Fibroblast of villous mesenchyme (primary cell): ENCODE measurements at places on chromosomes 12 and 14.
A peak's percentile ranks its signal among the peaks of the same experiment; 100 is the strongest.

GRCh38 chr12:128442096-128442495 lies 175.1 kb downstream of the TMEM132C start:
- DNase-seq, result no peak

DNA sequence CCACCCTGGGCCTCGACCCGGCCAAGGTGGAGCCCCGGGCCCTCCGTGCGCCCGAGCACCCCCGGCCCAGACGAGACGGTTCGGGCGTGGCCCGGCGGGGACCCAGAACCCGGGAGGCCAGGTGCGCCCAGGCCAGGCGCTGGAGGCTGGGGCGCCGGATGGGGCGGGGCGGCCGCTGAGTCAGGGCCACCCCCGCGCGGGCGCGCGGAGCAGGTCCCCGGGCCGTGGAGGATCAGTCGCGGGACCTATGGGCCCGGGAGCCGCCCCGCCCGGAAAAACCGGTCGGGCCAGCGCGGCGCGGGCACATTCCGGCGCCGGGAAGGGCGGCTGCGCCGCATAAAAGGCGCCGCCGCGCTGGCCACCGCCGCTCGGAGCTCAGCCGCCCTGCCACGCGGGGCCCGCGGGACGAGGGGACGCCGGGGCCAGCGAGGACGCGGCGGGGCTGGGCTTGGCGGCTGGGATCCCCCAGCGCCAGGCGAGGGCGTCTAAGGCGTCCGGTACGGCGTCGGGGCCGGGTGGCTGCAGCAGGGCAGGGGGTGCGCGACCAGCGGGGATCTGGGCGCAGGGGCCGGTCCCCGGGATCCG lies 21.5 kb upstream of the KIF26A start:
- DNase-seq, result no peak

GRCh38 chr14:75428230-75429104 lies 645 bp downstream of the JDP2 start:
- DNase-seq, result no peak

DNA sequence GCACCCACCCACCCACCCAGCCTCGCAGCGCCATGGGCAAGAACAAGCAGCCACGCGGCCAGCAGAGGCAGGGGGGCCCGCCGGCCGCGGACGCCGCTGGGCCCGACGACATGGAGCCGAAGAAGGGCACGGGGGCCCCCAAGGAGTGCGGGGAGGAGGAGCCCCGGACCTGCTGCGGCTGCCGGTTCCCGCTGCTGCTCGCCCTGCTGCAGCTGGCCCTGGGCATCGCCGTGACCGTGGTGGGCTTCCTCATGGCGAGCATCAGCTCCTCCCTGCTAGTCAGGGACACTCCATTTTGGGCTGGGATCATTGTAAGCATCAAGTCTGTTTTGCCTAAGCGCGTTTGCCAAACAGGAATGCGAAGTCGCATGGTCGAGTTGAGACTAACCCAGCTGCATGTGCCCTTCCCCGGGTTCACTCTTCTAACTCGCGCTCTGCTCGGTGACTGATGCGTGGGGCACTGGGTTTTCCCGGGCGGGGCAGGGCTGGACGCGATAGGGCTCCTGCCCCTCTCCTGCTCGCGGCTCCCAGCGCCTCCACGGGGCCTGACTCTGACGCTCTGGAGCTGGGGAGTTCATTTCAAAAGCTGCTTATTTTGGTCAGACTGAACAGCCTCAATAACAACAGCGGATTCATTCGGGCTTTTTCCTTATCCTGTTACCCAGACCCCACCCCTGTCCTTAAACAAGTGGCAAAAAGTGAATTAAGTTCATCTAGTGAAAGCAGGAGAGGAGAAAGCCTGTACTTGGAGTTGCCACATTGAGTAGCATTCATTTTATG lies 458 bp downstream of the SSPN start:
- DNase-seq, result peak; percentile 37

- DNase-seq, result no peak
Observed at GRCh38 chr14:104776961-104777807, 18.4 kb downstream of the AKT1 start.

DNA sequence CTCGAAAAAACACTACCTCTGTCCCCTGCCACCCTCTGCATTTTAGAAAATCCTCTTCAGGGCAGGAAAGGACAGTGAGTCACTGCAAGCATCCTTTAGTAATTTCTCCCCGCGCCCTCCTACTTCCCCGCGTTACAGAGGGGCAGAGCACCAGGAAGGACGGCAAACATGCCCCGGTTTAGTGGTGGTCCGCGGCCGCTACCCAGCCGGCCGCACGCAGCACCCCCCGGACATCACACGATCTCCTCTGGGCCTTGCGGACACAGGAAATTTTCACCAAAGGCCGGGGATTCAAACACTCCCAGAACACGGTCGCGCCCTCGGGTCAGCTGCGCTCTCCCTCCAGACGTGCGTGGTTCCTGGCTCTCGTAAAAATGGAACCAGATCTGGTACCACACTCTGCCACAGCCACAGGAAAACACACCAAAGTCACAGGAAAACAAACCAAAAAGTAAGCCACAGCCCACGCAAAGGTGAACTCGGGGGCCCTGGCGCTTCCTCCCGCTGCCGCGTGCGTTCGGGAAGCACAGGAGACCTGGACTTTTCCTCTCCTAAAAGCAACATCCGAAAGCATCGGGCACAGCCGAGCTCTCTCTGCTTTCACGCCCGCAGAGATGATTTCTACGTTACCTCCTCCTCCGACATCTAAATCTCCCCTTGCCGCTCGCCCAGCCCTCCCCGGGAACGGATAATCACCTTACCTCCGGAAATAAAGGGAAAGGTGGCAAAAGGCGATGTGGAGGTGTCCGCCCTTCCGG lies 839 bp downstream of the SLC38A1 start:
- peak; percentile 38 for DNase-seq

- DNase-seq, result peak; percentile 72
Observed at GRCh38 chr14:104150136-104151025, 12.0 kb downstream of the KIF26A start.

DNA sequence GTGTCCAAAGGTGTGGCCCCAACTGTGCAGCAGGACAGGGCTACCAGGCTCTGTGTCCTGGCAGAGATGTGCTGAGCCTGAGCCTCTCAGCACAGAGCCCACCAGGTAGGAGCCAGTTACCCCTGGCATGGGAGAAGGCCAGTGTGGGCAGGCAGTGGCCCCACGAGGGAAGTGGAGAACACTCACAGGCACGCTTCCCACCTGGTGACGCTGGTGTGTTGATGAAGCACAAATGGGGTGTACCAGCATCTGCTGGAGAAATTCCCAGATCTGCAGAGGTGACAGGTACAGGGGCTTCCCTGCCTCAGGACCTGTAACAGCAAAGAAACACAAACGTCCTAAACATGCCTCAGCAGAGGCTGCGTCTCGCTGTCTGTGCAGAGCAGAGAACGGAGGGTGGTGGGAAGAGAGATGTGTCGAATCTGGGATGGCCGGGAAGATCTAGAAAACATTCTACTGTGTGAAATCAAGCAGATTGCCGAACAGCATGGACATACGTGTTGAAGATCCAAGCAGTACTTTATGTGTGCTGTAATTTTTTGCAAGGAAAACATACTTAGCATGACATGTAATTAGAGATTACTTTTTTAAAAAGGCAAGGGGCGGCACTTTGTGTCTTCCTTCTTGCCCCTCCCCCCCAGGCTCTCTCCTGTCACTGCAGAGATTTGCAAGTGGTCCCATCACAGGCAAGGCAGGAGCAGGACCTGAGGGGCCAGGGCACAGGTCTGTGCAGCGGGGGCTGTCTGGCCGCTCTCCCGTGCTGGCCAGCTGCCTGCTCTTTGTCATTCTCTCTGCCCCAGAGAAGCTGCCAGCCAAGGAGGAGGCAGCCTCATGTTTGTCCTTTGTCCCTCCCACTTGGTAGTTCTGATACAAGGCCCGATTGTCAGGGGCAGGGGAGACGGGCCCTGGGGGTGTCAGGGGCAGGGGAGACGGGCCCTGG lies 17.3 kb downstream of the HIP1R start:
- no peak for DNase-seq

DNA sequence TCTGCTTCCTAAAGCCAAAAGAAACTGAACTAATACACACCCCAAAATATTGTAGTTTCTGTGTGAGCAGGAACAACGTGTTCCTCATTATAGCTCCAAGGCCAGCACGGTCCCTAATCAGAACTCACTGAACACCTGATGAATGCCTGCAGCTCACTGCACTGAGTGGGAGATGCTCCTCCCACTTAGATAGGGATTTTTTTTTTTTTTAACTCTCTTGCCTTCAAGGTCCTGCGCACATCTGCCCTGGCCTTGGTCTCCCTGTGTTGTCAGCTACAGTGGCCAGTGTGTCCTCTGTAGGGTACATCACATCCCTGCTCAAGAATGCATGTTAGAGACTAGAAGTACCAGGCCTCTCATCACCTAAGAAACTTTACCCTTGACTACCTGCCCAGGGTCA lies 44.3 kb upstream of the TMPO start:
- DNase-seq, result no peak

DNA sequence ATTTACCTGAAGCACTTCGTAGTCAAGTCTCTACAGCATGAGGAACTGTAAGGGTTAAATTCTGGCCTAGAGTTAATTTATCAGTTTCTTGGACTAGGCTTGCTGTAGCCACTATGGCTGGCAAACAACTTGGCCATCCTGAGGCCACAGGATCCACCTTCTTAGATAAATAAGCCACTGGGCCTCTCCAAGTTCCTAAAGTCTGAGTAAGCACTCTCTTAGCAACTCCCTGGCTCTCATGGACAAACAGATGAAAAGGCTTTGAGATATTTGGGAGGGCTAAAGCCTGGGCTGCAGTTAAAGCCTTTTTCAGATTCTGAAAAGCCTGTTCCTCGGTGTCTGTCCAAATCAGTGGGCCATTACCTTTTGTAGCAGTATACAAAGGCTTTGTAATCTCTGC lies 675.0 kb downstream of the TMEM121 start:
- no peak for DNase-seq

GRCh38 chr14:32602699-32603098 lies 273.6 kb downstream of the AKAP6 start:
- DNase-seq, result no peak

GRCh38 chr12:123267991-123268843 lies 3.4 kb downstream of the CDK2AP1 start:
- no peak for DNase-seq

DNA sequence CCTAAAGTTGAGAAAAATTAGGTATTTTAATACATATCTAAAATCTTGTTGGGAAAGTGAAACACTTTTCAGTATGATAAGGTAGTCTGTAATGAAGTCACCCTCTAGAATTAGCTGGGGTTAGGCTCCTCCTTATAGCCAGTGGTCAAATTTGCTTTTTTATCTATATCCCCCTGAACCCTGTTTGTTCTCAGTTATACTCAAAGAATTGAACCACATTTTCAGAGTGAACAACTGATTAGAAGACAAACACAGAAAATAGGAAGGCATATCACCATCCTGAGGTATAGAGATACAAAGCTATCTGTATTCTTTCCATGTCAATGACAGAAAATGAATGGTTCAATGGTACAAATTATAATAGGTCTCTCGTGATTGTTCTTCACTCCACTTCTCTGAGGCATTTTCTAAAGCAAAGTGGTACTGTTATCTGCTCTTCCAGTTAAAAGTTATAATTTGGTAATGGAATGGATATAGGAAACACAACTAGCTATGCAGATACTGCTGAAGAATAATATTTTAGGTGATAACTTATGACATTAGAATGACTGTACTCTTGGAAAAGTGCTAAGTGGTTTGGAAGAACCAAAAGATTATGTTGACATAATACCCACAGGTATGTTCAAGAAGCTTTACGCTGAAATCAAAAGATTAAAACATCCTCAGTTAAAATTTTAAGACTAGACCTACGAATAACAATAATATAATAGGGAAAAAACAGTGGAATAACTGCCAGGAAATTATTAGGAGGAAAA lies 27.6 kb downstream of the WASHC3 start:
- no peak for DNase-seq

- no peak for DNase-seq
Observed at GRCh38 chr14:91942128-91942527, 5.4 kb downstream of the FBLN5 start.

GRCh38 chr12:83313322-83313721 lies 626.6 kb downstream of the TMTC2 start:
- no peak for DNase-seq

GRCh38 chr12:14417715-14418114 lies 52.2 kb downstream of the ATF7IP start:
- peak; percentile 91 for DNase-seq

DNA sequence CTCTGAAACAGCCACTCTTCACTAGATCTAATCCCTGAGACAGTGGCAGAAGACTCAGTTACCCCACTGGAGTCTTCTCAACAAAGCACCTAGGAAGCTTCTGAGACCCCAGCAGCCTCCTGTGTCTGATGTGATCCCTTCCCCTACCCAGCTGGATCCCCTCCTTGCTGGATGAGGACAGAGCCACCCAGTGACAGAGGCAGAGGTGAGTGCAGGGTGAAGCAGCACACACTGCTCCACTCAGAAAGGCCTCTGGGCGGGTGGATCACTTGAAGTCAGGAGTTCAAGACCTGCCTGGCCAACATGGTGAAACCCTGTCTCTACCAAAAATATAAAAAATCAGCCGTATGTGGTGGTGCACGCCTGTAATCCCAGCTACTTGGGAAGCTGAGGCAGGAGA lies 2.7 kb downstream of the SPRYD3 start:
- DNase-seq, result no peak

DNA sequence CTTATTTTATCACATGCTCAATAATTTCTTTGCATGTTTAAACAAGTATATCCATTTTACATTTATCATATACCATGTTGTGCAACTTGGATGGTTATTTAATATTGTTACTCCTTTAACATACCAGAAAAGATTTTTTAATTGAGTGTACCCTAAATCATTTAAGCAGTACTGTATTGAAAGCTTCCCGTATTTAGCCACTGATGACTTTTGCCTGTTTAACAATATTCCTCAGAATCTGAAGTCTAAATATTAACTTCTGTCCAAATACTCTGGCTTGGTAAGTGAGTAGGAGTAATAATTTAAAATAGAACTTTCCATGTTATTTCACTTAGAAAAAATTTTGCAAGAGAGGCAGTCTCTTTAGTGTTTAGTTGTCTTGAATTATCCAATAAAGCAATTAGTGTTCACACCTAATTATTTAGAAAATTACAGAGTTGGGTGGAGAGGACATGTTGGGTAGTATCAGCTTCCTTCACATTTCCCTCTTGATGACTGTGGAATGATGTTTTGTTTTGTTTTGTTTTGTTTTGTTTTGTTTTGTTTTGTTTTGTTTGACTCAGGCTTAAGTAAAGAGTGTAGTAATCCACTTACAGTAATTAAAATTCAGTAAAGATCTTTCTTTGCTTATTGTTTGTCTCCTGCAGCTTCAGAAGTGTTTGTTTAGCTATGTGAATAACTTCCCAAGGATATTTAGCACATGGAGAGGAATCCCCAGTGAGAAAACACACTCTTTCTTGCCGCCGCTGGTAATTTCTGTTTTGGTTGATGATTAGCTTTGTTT lies 59.5 kb downstream of the DAAM1 start:
- peak; percentile 45 for DNase-seq

DNA sequence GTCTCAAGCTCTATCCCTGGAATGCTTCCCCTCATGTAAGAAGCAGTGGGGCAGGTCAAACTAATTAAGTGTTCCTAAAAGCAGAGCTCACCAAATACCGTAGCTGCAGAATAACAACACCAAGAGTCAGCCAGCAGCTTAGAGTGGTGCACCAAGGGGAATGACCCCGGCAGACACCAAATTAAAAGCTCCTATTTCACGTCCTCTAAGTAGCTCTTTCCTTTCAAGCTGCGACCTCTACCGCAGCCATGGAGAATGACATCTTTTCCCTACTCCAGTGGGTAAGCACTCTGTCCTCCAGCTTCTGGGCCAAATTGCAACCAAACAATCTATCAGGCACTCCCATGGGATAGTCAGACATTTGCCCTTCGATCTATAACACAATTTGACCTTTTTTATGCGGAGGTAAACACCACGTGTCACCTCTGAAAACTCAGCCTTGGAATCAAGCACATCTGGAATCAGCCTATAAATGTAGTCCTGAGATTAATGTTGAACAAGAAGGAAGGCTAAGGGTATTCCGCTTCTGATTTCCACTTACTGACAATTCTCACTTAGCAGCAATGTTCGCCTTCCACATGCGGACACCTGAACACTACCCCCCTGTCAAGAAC lies 67.6 kb upstream of the CDKN3 start:
- DNase-seq, result peak; percentile 79
